ENCODE measurements at places on chromosomes 1 and 21.

- no peak for DNase-seq
Observed at GRCh38 chr1:82059959-82060358, 259.2 kb downstream of the ADGRL2 start.

GRCh38 chr1:172845865-172846264 is 187.0 kb downstream of the FASLG start:
- no peak for DNase-seq

DNA sequence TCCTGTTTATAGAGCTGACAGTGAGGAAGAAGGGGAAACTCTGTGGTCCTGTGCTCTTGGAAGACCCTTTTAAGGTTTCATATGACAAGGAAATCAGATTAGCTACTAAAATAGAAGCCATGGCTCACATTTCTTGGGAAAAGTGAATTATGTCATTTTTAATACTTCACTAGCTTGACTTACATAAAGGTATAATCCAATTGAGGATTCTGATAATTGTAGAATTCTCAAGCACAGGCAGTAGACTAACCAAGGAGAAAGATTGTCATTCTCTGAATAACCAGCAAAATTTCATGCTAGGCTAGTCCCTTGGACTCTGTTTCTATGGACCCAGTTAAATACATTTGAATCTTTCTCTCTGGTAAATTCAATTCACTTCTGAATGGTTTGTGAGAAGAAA is 613.0 kb upstream of the BEND5 start:
- no peak for DNase-seq

GRCh38 chr1:209387969-209388329 is 195.6 kb upstream of the CAMK1G start:
- DNase-seq: no peak

DNA sequence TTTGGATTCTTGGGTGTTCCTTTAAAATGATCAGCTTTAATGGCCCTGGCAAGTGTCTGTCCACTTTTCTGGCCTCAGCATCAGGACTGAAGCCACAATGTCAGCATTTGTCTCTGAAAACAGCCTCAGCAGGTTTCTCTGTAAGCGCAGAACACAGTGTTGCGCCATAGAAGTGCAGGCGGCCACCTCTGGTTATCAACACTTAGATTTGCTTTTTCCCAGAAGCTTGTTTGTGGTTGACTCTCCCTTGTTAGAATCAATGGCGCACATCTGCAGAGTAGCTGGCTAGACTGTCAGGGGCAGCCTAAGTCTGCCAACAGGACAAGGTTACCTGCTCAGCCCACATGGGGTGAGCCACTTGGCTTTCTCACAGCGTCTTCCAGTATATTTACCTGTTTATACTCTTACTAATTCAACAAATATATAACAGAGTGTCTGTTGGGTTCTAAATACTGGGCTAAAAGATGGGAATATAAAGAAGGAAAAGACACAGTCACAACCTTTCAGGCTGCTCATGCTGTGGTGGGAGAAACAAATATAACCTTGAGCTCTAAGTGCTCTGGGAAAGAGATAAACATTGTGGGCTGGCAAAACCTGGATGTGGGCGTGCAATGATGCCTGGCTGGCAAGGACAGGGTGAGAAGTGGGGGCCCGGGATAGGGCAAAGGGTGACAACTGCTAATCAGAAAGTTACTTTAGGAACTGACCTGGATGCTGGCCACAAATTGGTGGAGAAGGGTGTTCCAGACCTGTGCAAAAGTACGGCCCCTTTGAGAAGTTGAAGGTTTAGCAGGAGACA is 149.3 kb upstream of the KIAA0040 start:
- no peak for DNase-seq

DNA sequence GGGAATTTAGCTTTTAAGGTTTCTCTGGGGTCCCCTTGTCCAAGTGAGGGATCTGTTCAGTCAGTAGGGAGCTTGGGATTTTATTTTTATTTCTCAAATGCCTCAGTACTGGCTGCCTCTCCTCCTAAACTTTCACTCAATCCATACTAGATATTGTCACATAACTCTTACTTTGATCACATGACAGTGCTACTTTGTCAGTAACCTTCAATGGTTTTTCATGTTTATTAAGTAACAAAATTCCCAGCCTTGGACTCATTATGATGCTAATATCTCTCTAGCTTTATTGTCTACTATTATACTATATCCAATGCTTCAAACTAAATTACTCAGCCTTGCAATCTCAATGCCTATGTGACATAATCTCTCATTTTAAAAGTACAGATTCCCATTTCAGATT is 97.7 kb downstream of the ATP1B1 start:
- no peak for DNase-seq

- DNase-seq: no peak
Observed at GRCh38 chr1:160115545-160116282, at the start of gene ATP1A2. Gene ATP1A2 (plus strand): TSS chr1:160115759. CDS start chr1:160115862, 103 bp downstream.

DNA sequence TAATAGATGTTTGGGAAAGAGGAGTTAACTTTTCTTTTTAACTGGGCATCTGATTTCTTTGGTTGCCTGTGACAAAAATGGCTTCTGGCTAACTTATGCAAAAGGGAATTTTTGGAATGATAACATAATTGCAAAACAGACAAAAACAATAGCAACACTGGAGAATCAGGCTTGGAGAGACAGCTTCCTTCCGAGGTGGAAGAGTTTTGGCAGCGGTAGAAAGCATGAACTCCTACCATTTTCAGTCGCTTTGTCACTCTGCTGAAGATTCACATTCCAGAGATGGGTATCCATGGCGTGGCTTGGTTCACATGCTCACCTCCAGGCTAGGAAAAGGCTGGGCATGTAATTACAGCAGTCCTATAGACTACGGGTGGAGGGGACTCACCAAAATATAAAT is 17.2 kb upstream of the FGGY start:
- no peak for DNase-seq

- no peak for DNase-seq
Observed at GRCh38 chr1:160733898-160734297, 5.1 kb upstream of the SLAMF7 start.

DNA sequence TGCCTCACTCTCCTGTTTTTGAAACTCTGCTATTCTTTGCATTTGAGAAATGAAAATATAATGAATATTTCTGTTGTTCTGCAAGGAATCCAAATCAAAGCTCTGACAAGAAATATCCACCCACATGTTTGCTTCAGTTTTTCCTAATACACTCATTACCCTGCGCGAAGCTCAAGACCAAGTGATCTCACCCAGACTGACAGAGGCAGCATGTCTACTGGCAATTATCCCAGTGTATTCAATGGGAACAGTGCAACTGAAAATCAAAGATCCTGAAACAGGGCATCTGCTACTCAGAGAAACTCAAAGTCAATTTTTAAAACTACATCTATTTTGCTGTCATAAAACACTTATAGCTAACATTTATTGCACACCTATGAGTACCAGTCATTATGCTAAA is 321.0 kb upstream of the LRRC7 start:
- DNase-seq: no peak

DNA sequence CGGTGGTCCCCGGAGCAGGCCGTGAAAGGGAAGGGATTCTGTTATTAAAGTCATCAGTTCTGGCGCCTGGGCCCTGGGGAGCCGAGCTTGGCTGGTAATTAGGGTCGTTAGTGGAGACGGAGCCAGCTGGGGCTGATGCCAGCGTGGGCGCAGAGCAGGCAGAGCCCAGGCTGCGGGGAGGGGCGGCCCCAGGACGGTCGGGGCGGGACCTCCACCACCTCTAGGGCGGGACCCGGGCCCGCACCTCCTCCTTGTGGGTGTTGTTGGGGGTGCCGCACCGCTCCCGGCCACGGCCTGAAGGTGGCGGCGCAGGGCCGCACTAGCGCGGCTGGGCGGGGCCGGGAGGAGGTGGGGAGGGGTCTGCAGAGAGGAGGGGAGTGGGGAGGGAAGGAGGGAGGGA is 470.6 kb downstream of the PTPRU start:
- peak; percentile 64 for DNase-seq

- DNase-seq: no peak
Observed at GRCh38 chr1:216836316-216836715, 113.1 kb upstream of the ESRRG start.

GRCh38 chr1:41546833-41547135 is 62.3 kb upstream of the EDN2 start:
- DNase-seq: no peak

GRCh38 chr1:79827446-79827845 is 820.9 kb upstream of the ADGRL4 start:
- no peak for DNase-seq

- DNase-seq: no peak
Observed at GRCh38 chr21:15298306-15298705, 233.5 kb upstream of the NRIP1 start.

DNA sequence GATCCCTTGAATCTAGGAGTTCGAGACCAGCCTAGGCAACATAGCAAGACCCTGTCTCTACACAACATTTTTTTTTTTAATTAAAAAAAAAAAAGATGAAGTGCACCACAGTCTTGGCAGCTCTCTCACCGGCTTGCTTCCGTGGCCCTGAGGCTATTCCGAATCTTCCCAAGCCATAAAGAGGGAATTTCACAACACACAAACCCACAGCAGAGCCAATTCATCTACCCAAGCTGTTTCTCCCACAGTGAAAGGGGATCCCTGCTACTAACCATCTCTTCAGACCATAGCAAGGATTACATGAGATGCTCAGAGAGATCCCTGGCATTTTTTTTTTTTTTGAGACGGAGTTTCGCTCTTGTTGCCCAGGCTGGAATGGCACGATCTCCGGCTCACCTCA is 8.3 kb upstream of the CHD5 start:
- no peak for DNase-seq

- no peak for DNase-seq
Observed at GRCh38 chr1:15953791-15954241, 22.1 kb downstream of the ZBTB17 start.

DNA sequence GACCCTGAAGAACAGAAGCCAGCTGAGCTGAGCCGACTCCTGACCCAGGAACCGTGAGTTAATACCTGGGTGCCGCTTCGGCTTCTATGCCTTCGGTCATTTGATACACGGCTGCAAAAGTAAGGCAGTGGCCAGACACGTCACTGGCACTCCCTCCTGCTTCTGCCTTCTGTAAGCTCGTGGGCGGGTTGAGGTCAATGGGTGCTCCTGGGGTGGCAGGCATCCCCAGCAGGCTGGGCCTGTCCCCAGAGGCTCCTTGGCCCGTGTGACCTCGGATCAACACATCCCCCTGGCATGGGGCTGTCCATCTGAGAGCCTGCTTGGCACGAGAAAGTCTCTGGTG is 35.7 kb upstream of the COL6A1 start:
- no peak for DNase-seq

GRCh38 chr1:238628110-238628509 is 737.4 kb upstream of the ZP4 start:
- DNase-seq: no peak

DNA sequence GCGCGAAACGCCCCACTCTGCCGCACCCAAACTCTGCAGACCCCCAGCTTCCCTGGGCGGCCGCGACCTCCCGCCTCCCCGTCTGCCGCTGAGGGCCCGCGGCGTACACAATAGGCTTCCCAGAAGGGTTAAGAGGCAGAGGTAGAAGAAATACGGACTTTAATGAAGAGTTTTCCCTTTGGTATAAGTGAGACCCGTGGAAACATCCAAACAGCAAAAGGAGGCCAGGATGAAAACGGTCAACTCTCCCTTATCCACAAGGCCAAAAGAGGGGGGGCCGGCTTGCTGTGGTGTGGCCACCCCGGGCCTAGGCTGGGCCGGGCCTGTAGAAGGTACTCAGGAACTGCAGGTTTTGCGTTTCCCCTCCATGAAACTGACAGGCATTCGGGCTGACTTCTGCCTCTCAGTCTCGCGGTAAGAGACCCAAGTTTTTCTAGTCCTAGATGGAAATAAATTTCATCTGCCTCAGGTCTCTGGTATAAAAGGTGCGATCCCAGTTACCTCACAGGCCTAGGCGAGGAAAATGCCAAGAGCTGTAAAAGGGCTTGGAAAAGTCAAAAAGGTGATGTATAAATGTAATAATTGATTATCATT is 671 bp upstream of the PYGO2 start:
- no peak for DNase-seq

- DNase-seq: peak; percentile 80
Observed at GRCh38 chr1:182595641-182596240, 6.7 kb upstream of the RNASEL start.

GRCh38 chr21:45110873-45111624 is 36.7 kb downstream of the ADARB1 start:
- no peak for DNase-seq

DNA sequence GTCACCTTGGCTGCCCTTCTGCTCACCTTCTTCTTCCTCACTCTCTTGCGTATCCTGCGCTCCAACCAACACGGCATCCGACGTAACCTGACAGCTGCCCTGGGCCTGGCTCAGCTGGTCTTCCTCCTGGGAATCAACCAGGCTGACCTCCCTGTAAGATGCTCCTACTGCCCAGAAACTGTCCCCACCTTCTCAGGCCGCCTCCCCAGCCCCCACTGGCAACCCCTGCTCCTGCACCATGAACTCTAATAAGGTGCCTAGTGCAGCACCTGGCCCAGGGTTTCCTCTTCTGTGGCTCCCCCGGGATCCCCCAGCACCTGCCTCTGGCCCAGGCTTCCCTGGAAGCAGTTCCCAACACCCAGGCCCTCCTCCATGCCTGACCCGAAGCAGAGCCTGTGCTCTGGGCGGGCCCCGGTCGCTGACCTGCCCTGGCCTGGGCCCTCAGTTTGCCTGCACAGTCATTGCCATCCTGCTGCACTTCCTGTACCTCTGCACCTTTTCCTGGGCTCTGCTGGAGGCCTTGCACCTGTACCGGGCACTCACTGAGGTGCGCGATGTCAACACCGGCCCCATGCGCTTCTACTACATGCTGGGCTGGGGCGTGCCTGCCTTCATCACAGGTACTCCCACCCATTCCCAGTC is 12.8 kb downstream of the PSRC1 start:
- no peak for DNase-seq

GRCh38 chr21:42151948-42152220 is 67.1 kb upstream of the ABCG1 start:
- no peak for DNase-seq

DNA sequence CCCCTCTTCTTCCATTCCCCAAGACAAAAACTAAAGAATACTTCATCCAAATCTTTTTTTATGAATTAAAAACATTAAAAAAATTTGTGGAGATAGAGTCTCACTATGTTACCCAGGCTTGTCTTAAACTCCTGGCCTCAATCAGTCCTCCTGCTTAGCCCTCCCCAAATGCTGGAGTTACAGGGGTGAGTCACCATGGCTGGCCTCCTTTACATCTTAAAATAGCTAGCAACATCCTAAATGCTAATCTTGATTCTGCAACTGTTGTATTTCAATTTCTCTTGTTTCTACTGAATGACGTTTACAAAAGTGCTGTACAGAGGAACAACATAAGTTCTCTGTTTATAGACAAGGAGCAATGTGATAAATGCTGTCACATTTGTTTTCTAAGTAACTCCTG is 483.5 kb downstream of the ADGRL2 start:
- no peak for DNase-seq

DNA sequence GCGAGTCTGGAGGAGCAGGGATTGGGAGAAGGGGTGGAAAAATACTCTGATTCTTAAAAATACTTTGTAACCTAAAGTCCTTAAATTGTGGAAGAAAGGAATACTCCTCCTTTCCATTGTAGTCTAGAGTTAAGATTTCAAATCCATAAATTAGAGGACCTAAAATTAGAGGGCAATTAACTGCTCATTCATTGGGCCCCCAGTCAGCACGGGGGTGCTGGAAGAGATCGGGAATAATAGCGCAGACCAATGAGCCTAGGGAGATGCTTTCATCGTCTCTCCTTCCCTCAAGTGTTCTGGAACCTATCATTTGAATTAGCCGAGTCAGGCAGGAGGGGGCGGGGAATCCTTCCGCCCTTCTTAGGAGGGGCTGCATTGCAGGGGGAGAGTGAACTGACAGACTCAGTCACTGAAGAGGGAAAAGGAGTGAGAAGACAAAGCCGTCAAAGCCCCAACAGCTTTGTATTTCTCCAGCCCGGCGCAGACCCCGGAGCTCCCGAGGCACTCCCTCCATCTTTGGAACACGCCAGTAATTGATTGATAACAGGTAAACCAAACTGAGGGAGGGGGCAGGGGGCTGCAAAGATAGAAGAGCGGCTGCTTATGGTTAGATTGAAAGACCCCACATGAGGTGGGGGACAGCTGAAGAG is at the start of gene MLLT11:
MLLT11 (plus strand) TSS at position 391 of the 650 bp plus-strand sequence. CDS start 6,828 bp downstream, outside the sequence.
- DNase-seq: peak; percentile 33
